HT1080 (cell line): ENCODE measurements at places on chromosomes 7 and 10. TPM values are rescaled to one million over a fixed set of nuclear protein-coding genes. Genes with fewer than 3 reads are reported as not detected.
A peak's percentile ranks its signal among the peaks of the same experiment; 100 is the strongest.

The SCRN1 gene
- 95.3 and 105 TPM in 2 replicates for total RNA-seq

- DNase-seq: no peak
Observed at GRCh38 chr7:23205577-23205908, 23.7 kb downstream of the NUP42 start.

DNA sequence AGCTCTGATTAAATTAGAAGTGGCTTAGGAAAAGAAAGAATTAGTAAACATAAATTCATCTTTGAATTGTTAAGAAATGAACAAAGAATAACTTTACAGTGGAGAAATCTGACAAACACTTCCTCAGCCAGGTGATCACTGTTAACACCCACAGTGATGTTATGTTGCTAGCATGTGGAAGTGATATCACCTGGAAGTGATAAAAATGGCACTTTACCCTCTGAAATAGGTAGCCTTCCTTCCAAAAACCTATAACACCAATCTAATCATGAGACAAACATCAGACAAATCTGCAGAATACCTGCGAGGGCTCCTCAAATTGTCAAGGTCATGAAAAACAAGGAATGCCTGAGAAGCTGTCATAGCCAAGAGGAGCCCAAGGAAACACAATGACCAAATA, 59.5 kb downstream of the SNX10 start:
- DNase-seq: no peak

DNA sequence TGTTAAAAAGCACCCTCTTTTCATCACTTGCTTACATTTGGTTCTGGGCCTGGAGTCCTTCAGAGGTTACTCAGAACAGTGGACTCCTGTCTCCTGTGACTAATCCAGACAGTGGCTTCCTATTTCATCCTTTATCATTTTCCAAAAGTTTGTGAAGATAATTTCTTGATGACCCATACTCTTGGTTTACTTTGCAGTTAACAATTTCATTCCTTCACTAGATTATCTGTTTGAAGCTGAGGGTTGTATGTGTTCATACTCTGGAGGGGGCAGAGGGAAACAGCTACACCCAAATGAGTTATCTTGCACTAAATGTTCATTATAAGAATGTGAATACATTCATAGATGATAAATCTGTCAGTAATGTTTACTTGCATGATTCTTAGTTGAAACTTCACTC, 124.7 kb downstream of the ZNF248 start:
- DNase-seq: peak; percentile 7

GRCh38 chr7:19098510-19098909, 18.9 kb downstream of the TWIST1 start:
- DNase-seq: no peak
